ENCODE measurements at places on chromosomes 4 and X.

DNA sequence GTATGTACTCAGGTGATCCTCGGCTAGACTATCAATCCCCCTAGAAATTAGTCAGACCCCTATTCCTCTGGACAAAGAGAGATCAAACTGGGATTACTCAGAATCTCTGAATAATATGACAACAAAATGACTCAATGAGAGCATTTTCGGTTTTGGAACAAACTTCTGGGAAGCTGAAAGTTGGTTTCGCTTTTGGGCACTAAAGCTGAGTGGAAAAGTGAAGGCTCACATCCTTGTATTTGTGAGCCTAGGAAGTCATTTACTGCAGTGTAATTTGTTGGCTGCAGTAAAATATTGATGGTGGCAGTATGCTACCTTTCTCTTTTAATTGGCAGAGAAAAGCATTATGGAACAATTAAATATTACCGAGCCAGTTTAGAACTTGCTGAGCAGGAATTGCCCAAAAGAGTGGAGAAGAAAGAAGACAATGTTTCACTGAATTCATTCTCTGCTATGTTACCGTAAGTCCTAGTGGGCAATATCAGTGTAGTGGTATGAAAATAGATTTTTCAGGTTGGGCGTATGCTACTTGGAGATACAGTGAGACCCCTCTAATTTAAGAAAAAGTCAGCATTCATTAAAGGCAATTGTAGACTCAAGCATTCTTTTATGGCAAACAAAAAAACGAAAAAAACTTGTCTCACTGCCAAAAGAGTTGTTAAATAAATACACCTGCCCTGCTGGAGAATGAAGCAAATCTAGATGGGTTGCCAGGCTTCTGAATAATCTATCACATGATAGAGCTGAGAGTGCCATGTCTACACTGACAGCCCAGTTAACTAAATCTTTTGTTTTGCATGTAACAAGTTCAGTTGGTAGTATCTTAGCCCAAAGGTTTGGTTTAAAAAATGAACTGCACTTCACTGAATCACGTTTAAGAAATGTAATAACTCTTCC, 69.6 kb downstream of the AGTR2 start:
- no peak for DNase-seq

DNA sequence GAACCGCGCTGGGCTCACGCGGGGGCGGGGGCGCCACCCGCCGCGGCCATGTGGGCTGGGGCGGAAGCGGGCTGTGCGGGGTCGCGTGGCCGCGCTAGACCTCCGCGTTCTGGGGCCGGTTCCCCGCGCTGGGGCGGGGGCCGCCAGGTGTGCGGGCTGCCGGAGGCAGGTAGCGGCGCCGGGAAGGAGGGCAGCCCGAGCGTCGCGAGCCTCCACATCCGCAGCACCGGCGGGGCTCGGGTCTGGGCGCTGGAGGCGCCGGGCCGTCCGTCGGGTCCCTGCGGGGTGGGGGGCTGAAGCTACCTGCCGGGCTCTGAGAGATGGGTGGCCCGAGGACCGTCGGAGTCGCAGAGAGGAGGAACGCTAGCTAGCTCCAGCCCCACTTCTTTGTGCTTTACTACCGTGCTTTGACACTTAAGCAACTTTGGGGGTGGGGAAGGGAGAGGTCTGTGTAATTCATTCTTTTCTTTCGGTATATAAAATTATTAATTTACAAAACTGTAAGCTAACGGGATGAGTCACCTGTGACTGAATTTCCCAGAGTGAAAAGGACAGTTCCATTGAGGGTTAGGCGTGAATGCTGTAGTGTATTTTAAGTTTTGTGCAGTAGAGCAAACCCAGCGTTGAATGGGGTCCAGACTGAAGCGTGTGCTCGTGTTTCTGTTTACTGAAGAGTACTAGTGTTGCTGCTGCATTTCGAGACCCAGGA, 689 bp downstream of the METAP1 start:
- DNase-seq, result no peak

DNA sequence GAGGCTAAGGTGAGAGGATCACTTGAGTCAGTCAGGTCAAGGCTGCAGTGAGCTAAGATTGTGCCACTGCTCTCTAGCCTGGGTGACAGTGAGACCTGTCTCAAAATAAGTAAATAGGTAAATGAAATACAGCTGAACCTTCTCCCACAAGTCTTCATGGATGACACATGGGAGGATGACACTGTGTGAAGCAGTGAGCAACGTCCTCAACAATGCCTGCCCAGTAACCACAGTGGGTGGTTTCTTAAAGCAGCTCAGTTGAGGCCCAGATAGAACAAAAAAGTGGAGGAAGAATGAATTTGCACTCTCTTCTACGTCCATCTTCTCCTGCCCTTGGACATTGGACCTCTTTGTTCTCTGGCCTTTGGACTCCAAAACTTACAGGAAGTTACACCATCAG, 52.7 kb downstream of the MSX1 start:
- no peak for DNase-seq

DNA sequence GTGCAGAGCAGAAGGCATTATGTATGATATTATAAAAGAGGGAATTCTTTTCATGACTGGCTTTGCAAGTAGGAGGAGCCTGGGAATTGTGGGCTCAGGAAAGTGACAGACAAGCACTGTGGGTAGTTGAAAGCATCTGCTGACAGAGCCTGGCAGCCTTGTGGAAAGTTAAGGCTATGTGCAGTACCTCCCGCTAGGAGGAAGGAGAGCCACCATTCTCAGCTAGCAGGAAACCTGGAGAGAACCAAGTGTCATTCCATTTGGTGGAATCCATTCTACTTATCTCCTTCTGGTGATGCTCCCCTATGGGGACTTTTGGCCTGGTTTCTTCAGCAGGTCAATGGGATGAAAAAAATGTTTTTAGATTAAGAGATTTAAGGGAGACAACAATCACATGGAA, 81.8 kb downstream of the ASB9 start:
- DNase-seq, result no peak

DNA sequence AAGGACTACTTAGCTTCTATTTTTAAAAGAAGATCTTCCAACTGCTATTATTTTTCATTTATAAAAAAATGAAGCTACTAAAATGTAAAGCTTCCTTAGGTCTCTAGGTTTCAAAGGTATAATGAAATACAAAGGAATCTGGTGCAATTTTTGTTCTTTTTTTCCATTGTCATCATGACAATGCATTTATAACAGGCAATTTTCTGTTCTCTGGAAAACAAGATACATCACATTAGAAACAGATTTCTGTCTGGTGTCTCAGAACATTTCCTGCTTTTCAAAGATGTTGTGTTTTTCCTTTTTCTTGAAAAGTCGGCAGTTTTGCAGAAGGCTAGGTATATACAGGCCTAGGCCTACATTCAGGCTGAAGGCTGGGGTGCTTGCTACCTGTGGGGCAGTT, 63.6 kb upstream of the ATP8A1 start:
- DNase-seq, result no peak
